ENCODE measurements at places on chromosomes 7 and 10. TPM values are rescaled to one million over a fixed set of nuclear protein-coding genes. Genes with fewer than 3 reads are reported as not detected.

DNA sequence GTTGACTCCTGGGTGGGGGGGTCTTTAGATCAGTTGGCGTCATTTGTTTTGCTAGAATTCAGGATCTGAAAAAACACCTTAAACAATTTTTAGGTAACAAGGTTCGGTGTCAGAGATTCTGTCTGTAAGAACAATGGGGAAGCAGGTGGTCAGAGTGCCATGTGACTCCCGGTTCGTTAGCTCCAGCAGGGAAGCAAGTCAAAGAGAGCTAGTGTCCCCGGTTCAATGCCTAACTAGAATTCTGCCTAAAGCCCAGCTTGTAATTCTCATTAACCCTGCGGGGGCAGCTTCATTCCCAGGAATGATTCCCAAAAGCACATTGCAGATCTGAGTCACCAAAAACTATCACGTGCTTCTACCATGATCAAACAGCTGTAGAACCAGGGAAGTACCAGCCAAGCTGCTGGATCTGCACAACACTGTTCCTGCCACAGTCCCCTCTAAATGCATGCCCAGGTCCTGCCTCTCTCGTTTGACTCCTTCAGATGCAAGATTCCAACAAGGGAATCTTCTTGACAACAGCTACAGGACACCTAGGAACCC lies 664.3 kb upstream of the CELF2 start:
- DNase-seq: no peak

GRCh38 chr10:115136616-115137015 lies 43.5 kb downstream of the ATRNL1 start:
- no peak for DNase-seq

PRKCQ gene
- total RNA-seq: 0.44 TPM

CABCOCO1 gene
- total RNA-seq: not detected

CNTNAP2 gene
- not detected for total RNA-seq
